ENCODE measurements at places on chromosomes 6 and 20.

- DNase-seq, result no peak
Measured at GRCh38 chr6:19153270-19153980, 683.7 kb upstream of the ID4 start.

DNA sequence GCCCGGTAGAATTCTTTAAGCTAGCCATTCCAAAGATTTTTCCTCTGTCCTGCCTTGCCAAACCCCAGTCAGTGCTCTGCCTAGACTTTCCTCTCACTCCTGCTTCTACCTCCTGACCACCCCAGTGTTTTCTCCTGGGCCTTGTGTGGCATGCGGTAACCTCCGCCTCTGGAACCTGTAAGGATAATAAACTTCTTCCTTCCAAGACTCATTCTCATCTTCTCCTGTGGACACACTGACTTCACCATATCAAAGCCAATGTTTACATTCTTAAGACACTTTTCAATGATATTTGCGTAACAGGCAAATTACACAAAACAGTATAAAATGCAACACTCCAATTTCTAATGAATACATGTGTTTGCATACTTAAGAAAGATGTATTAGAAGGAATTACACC is 354.6 kb downstream of the RNF144B start:
- no peak for DNase-seq

DNA sequence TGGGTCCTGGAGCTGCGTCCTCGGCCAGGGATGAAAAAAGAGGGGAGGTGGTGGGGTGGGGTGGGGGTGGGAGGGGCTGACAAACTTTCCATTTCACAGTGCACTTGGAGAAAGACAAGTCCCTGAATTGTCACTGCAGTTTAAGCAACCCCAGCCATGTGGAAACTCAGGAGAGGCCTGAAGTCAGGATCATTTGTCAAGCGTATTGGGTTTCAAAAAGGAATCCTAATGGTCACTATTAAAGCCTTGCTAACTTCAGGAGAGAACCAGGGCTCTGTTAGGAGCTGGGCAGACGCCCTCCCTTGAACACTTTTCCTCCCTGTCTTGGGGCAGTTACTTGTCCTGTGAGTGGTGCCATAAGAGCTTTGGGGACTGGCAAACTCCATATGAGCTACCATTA is 159.9 kb downstream of the FNDC1 start:
- no peak for DNase-seq

GRCh38 chr6:6006428-6007365 is at the start of gene NRN1:
Gene NRN1, minus strand, starts transcription at chr6:6006925. Its CDS starts 176 bp downstream, at chr6:6006749.
- DNase-seq, result no peak

DNA sequence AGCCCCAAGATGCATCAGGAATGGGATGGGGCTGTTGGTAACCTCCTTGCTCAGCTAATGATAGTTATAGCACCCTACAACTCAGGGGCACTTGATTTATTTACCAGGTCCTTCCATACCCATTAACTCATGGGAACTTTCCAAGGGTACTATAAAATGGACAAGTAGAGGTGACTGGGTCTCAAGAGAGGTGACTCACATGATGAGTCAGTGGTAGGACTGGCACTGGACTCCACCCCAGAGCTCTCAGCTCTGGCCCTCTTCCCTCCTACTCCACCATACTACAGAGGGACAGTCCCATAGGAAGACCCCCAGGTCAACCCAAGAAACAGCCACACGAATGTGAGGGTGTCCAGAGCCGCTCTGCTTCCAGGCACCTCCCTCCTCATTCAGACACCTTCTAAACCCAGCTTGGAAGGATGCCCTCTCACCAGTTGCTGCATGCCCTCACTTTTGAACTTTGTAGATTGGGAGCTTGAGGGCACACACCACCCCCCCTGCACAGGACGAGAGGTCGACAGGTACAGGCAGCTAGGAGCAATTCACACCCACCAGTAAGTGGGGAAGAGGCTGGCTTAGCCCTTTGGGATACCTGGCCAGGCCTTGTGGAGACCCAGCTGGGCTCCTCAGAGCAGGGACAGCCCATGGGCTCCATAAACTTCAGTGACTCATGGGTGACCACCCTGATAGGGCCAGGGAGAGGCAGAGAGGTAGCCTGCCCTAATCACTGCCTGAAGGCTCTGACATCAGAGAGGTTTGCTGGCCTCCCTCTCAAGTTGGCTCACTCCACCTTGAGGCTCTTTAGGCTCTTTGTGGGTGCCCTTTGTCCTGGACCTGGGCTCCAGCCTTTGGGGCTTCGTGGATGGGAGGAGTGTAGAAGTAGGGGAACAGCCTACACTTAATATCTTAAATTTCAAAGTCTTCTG is 81.6 kb upstream of the MLN start:
- DNase-seq, result no peak

GRCh38 chr20:1330075-1330830 is 1.3 kb upstream of the SDCBP2 start:
- DNase-seq, result peak; percentile 72

DNA sequence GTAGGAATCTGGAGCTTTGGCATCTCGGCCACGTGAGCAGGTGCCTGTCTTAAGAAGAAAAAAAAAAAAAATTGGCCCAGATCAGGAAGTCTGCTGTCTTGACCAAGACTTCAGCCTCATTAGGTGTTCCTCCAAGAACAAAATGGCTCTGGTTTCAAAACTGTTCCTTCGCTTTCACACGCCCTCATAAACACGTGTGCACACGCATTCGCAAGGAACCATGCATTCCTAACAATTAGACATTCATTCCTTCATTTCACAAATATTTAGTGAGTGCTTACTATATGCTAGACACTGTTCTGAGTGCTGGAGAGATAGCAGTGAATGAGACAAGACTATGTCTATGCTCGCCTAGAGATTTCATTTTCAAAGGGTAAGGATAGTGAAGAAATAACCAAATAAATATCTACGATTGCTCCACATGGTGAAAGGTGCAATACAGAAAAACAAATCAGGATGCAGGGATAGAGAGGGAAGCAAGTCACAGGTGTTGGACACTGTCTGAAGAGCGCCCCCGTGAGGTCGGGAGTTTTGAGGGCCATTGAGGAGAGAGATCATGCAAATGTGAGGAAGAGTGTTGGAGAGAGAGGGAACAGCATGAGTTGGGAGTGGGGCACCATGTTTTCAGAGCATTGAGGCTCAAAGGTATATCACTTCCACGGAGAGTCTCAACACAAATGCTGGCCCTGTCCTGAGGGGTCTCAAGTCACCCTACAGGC is 53.3 kb downstream of the CCDC170 start:
- DNase-seq, result no peak

DNA sequence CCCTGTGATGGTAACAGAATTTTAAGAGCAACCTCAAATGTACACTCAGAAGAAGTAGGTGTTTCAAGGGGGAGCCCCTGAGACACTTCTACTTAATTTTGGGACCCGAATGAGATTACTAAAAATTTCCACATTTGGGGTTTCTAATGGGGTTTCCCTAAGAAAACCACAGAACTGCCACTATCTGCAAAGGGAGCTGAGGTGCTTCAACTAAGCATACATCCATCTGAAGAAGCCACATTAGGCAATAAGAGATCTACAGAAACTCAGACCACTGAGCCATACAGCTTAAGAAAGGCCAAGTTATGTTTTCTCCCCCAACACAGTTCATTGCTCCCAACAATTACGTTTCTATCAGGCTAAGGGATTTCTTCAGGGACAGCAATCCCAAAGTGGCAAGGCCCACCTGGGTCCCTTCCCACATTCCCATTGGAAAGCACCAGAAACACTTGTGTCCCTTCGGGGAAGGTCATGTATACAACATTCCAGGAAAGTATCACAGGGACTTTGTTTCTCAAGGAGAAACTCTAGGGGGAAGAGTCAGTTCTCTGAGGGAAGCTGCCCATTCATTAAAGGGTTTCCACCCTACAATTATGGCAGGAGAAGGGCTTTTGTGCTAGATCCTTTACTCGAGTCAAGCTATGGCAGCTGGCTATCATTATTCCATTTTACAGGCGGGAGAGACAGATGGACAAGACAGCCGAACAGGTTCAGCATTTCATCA is 5.0 kb downstream of the BCL2L1 start:
- no peak for DNase-seq

GRCh38 chr6:7910298-7910653 is 312 bp downstream of the TXNDC5 start:
- peak; percentile 68 for DNase-seq

DNA sequence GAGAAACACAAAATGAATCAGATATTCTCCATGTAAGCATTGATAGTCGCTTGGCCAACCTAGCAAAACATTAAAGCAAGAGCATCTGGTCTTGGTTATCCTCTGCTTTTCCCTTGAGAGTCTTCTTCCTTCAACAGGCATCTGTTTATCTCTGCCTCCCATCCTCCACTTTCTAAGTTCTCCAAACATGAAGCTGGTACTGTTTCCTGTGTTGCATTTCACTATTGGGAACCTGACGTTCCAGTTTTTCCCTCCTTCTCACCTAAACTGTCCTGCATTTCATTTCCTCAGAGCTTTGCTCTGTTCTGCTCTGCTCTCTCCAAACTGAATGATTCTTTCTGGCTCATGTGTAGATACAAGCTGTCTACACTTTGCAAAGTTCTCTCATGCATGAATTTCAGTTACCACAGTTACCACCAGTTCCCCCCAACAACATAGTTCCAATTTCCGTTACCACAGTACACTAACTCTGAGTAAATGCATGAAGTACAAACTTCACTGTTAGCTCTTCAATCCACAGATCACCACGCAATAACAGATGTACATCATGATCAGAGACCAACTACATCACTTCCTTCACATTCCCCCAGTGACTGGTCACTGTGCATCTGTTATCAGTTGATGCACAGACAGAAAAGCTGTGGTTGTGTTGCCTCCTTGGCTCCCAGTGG is 86.7 kb upstream of the F13A1 start:
- DNase-seq, result no peak

- no peak for DNase-seq
Measured at GRCh38 chr6:113662688-113663333, 194.3 kb upstream of the MARCKS start.

- DNase-seq, result no peak
Measured at GRCh38 chr6:64034910-64035655, 399.5 kb downstream of the PHF3 start.

DNA sequence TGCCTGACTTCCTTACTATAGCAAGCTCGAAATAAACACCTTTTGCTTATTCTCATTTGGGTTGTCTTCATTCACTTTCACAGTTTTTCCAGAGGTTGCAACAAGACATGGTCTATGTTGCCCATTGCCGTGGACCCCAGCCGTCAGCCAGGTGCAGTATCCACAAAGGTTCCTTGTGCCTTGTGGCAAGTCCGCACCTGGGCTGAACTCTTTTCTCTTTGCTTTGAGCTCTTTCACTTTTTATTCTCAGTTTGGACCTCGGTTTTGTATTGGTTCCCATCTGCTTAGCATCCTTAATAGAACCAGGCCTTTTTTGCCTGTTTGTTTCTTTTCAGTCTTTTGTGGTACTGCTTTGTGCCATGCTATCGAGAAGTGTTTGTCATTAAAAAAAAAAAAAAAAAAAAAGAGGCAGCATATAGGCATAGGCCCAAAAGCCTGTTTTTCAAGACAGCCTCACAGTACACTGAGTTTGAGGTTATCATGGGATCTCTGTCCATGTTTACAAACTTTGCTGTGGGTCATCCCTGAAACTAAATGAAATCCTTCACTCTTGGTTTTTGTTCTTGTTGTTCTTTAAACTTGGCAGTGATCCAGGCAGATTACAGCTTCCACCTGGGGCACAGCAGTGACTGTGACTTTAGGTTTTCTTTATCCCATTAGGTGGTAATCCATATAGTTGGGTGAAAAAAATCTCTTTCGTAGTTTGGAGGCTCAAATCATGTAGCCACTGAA is 33.3 kb downstream of the GSTA3 start:
- DNase-seq, result no peak

DNA sequence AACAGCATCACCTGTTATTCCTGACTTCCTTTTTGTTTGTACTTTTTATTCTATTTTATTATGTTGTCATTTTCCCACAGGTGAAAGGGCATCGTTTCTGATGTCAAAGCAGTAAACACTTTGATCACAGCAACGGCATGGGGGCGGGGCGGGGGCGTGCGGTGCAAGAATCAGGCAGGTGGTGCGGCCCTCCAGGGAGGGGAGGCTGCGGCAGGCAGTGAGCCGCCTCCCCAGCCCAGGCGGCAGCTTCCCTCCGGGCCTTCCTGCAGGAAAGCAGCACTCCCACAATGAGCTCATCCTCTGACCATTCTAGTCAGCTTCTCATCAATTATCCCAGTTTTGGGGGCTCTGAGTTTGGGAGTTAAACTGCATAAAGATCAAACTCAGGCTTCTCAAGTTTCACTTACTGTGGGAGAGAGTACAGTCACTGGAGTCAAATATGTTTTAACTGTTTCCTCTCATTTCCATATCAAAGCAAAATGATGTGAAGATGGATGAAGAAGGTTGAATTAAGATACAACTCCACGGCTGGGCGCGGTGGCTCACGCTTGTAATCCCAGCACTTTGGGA is 608.4 kb upstream of the AGPAT4 start:
- no peak for DNase-seq

GRCh38 chr6:135025775-135026174 is 28.8 kb downstream of the HBS1L start:
- no peak for DNase-seq

DNA sequence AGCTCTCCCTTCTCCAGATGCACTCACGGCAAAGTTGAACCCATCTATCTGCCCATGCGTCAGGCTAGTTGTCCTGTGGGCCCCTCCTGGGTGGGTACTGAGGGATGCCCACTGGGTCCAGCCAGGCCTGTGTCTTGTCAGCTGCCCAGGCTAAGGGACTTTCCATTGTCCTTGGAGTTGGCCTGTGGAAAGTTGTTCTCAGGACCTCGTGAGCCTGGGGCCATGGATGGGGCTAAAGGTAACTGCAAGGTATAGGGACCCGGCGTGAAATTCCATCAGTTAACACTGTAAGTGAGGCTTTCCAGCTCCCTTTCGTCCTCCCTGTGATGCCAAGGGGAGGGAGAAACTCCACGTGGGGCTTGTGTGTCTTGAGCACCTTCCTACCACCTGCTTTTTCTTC is 126.5 kb downstream of the CEBPB start:
- no peak for DNase-seq

- DNase-seq, result no peak
Measured at GRCh38 chr20:46850416-46850815, 44.2 kb upstream of the EYA2 start.

DNA sequence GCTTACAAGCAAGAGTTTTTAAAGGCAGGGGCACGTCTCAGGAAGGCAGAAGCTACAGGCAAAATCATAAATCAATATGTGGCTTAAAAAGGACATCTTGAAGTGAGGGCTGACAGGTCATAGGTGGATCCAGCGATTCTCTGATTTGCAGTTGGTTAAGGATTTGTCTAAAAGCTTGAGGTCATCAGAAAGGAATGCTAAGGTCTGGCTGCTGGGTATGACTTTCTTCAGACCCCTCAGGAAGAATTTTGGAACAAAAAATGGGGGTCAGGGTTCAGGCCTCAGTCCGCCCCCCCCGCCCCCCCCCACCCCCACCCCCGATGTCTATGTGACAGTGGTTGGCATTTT is 261.9 kb downstream of the CDH4 start:
- DNase-seq, result no peak

GRCh38 chr6:137471986-137472385 is 22.2 kb downstream of the OLIG3 start:
- no peak for DNase-seq

GRCh38 chr20:33796263-33796906 is 14.8 kb upstream of the CHMP4B start:
- no peak for DNase-seq

GRCh38 chr20:399182-399707 is 8.9 kb upstream of the RBCK1 start:
- DNase-seq, result no peak

- no peak for DNase-seq
Measured at GRCh38 chr6:36940027-36940426, 14.5 kb upstream of the PI16 start.

Data from activated effector memory CD4-positive, alpha-beta T cell treated with anti-CD3 and anti-CD28 coated beads, Interleukin-2, amount 50 U/mL, for 16 hours (primary cell).